Activated CD4-positive, alpha-beta T cell treated with anti-CD3 and anti-CD28 coated beads for 36 hours (primary cell): ENCODE measurements at places on chromosomes 12 and 14.

DNA sequence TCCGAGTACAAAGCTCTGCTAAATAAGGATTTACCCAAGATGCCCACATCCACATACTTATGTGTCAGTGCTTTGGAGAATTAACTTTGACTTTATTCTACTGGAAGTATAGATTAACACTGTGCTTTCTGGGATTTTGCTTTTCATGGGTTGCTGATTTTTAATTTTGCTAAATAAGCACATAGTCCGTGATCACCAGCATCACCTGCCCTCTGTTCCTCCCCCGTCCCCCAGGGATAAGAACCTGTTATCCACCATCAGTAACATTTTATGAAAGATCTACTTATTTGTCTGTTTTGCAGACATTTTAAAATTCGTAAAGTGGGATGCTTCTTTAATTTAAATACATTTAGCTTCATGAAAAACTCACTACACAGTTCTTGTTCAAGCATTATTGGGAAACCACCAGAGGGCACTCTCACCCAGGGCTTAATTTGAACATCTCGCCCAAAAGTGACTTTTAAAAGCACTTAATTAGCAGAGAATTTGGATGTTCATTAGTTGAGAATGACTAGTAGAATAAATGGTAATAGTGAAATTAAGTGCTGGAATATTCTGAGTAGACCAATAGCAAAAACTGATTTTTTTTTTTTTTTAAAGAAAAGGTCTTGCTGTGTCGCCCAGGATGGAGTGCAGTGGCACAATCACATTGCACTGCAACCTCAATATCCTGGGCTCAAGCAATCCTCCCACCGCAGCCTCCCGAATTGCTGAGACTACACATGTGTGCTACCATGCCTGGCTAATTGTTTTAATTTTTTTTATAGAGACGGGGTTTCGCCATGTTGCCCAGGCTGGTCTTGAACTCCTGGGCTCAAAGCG, 35.7 kb downstream of the MRPL42 start:
- DNase-seq, result peak; percentile 70

- DNase-seq, result peak; percentile 26
These were observed 2.3 kb downstream of the LAG3 start for GRCh38 chr12:6774499-6775062.

DNA sequence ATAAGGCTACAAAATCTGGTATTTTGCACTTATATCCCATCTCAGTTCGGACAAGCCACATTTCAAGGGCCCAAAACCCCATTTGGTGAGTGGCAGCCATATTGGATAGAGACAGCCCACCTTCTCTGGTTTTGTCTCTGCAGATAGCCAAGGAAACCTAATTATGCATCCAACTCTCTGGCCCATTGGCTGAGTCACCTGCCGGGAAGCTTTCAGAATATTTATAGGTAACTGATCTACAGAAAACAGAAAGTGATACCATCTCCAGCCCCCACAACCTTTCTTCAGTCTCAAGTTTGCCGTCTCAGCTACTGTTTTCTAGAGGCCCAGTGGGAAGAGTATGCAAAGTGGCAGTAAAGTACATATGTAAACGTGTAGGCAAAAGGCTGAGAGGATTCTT, 33.7 kb upstream of the PPP1CC start:
- DNase-seq, result peak; percentile 81

GRCh38 chr14:55749946-55750345, 169.9 kb downstream of the KTN1 start:
- DNase-seq, result no peak

DNA sequence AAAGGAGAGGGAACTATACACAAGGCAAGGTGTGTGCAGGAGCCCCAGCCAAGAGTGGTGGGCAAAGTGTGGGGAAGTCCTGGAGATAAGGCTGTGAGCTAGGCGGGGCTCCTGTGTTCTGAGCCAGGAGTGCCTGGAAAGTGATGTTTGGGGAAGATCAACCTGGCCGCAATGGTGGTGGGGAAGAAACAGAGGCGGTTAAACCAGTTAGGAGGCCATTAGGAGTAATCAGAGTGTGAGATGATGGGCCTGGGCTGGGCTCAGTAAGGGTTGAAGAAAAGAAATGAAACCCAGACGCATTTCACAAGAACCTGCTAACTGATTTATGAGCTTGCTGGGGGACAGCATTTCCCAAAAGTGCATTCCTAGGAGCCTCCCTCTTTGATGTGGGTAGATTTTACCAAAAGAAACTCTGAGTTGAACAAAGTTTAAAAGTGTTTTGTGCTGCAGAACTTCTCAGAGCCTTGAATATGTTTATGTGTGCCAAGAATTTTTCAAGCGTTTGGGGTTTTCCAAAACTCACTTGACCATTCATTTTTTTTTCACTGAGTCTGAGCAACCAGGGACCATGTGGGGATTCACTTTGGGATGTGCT, 34.2 kb upstream of the LRP1-AS start:
- DNase-seq, result no peak
